ENCODE measurements at places on chromosomes 5 and 9. TPM values are rescaled to one million over a fixed set of nuclear protein-coding genes. Genes with fewer than 3 reads are reported as not detected.

The AJM1 gene
- 21.6 TPM for total RNA-seq

GRCh38 chr5:153118018-153118417 lies 372.5 kb upstream of the GRIA1 start:
- DNase-seq = no peak

DNA sequence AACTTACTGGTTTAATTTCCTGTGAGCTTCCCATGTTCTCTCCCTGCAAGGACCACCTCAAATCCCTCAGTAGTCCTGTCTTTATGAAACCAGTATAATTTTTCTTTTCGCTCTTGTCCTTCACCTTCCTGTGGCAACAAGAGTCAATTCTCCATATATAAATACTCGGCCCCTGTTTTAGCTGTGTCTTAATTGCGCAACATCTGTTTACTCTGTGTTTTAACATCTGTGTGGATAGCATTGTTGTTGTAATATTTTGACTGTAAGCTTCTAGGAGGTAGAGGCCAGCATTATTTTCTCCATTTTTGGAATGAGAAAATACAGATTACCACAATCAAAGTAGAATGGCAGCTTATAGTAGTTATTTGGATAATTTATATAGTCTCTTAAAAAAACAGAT lies 30.2 kb upstream of the CDKN2B start:
- DNase-seq = no peak

- no peak for DNase-seq
Measured at GRCh38 chr5:36523926-36524325, 82.5 kb upstream of the SLC1A3 start.

The PCDHB9 gene
- total RNA-seq = 2.4 TPM

The PCDHA1 gene
- 0.32 TPM for total RNA-seq

DNA sequence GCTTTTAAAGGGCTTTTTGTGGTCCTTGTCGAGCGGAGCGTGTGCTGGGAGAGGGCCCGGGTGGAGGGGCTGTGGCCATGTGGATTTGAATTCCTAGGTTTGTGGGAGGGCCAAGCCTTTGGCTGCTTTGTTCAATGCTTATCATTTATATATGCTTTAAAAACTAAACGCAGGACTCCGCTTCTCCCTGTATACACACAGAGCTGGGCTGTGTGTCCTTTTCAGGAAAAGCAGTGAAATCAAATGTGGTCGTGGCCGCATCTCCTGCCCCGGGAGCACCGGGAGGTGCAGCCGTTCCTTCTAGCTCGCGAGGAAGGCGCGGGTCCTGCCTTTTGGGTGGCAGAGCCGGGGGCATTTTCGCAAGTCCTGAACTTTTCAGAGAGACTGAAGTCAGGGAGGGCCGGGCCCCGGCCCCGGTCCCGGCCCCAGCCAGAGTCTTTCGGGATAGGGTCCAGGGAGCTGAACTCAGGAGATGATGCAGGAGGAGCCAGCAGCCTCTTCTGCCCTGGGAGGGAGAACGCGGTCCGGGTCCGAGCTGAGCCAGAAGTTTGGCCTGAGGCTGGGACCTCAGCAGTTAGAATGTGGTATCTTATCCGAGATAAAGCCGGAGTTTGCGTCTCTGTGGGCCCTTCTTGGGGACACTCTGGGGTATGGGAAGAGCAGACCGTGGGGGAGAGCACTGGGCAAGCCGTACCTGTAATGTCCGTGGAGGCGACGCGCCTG lies 158.8 kb downstream of the C9orf152 start:
- peak; percentile 44 for DNase-seq

- DNase-seq = no peak
Measured at GRCh38 chr9:75358846-75359245, 270.5 kb downstream of the OSTF1 start.

- DNase-seq = no peak
Measured at GRCh38 chr9:16627967-16628366, 242.5 kb downstream of the BNC2 start.

DNA sequence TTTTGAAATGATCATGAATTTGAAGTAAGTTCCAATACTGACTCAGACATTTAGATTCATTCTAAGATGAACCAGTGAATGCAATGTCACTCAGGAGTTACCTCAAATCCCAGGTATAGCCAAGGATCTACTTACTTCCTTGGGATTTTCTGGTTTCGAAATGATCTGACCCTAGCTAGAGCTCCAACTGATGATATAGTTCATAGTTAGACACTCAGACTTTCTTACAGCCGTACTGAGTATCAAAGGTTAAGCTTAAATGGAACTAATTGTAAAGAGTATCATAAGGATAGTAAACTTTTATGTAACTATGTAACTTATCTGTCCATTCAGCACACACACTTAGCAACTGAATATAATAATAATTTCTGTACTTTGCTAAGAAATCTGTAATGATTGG lies 84.0 kb upstream of the FSD1L start:
- no peak for DNase-seq

- no peak for DNase-seq
Measured at GRCh38 chr5:66675406-66675805, 79.2 kb downstream of the MAST4 start.

DNA sequence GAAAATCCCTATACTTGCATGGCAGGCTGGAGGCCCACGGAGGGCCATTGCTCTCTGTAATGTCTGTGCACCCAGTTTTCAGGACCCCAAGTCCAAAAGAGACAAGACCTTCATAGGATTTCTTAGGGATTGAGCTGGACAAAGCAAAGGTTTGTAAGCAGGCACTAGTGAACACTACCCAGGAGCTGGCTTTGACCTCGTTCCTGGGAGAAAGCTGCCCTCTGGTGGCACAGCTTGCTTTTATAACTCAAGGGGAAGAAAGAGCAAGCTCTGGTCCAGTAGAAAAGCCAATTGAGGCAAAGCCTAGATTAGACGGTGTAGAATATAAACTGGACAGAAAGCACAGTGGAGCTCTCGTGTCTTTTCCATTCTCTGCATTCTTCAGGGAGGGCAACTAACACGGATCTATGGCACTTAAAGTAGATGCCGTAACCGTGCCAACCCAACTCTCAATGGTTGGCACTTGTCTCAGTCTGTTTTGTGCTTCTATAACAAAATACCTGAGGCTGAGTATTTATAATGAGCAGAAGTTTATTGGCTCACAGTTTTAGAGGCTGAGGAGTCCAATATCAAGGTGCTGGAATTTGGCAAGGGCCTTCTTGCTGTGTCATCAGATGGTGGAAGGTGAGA lies 7.9 kb downstream of the GABRP start:
- DNase-seq = peak; percentile 73

DNA sequence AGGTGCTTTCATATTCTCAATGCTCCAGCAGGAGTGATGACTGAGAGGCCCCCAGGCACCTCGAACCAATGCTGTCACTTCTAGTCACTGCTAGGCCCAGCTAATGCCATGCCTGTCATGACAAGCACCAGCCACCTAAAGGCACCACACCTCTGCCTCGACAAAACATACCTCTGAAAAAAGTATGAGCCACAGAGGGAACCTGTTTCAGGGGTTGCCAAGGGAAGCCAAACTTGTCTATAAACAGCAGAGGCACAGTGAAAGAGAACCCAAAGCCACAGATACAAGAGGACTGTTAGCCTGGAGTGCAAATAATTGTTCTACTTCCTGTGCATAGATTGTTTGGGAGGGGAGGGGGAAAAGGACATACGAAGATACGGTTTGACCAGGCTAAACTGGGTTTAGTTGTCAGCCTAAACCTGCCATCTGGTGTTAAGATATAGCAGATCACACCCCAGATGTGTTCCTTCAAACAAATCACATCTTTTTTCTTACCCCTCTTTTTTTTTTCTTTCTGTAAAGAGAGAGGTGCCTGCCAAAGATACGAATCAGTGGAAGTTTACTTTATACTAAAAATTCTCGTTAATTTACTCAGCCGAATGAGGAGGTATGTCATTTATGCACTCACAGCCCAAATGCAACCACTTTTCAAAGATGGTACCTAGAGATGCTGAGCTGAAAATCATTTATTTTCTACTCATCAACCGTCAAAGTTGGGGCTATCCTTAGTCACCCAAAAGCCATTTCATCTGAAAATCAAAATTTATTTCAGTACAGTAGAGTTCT lies 45.7 kb downstream of the BNC2 start:
- no peak for DNase-seq

The SETD9 gene
- 23.8 TPM for total RNA-seq

- no peak for DNase-seq
Measured at GRCh38 chr5:57407391-57407790, 75.2 kb downstream of the ACTBL2 start.

DNA sequence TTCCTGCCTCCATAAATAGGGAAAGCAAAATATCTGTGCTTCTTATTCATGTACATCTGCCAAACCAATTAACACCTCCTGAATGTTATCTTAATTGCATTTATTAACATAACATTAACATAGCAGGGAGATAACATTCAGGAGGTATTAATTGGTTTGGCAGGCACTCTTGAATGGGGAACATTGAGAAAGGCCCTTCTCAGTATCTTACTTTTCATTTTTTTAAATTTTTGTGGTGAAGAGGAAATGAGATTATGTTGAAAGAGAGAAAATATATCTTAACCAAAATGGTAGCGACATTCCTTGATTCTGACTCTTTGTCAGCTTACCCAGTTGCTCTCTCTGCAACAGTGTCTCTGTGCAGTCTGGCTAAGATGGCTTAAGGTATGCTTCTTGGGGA lies 100.4 kb upstream of the TLE1 start:
- DNase-seq = no peak

GRCh38 chr5:170226661-170227060 lies 6.1 kb upstream of the C5orf58 start:
- no peak for DNase-seq

GRCh38 chr9:135224286-135224877 lies 136.9 kb downstream of the OLFM1 start:
- peak; percentile 39 for DNase-seq

GRCh38 chr5:150046031-150046430 lies 40.3 kb downstream of the CSF1R start:
- DNase-seq = no peak

GRCh38 chr5:6837519-6838110 lies 124.4 kb downstream of the TENT4A start:
- DNase-seq = peak; percentile 52

DNA sequence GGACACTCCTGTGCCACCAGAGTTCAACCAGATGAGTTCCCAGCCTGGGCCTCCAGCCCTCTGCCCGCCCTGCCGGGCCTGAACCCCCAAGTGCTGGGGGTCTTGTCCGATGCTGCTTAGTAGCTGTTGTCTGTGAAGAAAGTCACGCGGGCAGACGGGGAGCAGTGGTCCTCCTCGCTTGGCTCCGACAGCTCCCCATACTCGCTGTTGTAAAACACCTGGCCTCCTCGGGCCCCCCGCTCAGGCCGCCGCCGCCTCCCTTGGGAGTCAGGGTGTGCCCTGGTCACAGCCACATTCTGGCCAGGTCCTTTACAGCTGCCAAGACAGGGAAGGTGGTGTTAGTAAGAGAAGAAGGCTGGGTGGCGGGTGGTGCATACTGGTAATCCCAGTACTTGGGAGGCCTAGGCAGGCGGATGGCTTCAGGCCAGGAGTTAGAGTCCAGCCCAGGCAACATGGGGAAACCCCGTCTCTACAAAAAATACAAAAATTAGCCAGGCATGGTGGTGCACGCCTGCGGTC lies 11.8 kb upstream of the SCGB3A1 start:
- no peak for DNase-seq

GRCh38 chr9:137352511-137353222 lies 50.6 kb upstream of the NRARP start:
- no peak for DNase-seq

DNA sequence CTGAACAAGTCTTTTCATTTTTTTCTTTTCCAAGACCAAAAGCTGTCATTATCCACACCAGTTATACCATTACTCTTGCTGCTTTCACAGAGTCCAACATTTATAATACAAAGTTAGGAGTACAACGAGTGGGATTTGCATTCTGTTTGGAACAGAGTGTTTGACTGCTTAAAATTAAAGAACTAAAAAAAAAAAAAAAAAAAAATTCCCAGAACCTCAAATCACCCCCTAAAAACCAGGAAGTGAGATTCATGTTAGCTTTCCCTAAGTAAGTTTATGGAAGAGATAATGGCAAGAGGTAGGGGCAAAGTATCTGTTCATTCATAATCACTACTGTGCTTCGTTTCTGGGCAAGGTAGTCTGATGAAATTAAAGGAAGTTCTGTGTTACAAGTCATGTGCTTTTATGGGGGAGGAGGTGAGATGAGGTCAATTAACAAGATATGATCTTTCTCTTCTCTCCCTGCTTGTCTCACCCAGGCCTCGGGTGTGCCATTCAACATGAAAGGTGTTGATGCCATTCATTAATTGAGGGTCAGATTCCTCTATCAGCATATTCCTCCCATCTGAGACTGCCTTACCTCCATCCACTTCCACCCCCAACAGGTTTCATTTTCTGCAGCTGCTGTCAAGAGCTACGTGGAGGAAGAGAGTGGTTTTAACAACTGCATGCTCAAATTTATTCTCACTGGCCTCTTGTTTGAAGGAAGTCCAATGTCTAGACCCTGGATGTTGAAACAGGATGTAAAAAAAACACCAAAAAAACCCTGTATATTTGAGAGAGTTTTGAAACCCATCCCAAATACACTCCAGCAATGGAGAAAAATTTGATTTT lies 58.1 kb downstream of the MARCHF3 start:
- peak; percentile 31 for DNase-seq

GRCh38 chr5:56375011-56375410 lies 141.9 kb upstream of the ANKRD55 start:
- DNase-seq = no peak

DNA sequence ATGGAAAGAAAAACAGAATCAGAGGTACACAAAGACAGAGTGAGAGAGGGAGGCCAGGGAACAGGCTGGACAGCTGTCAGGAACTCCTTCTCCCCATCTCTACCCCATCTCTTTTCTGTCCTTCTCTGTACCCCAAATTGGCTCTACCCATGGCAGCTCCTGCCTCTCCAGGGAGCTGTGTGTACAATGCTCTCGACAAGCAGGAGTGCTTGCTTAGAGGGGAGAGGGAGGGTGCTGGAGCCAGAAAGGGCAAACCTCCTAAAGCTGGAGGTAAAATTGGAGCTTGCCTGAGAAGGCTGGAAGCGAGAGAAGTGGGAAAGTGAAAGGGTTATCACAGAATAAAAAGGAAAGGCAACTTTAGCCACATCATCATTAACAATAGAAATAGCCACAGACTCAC lies 6.4 kb downstream of the TPM2 start:
- DNase-seq = no peak

The TAL2 gene
- total RNA-seq = not detected

The PCDHGA6 gene
- 1.6 TPM for total RNA-seq

- DNase-seq = no peak
Measured at GRCh38 chr5:126280846-126281245, 142.4 kb upstream of the GRAMD2B start.

Data from mucosa of descending colon (tissue), 3 donors.